CD8-positive, alpha-beta memory T cell (primary cell): ENCODE measurements at places on chromosomes 5 and 9. TPM values are rescaled to one million over a fixed set of nuclear protein-coding genes. Genes with fewer than 3 reads are reported as not detected.

- no peaks in the 10 kb centered on the region for H3K27me3 ChIP-seq
- H3K4me1 ChIP-seq: no peaks in the 10 kb centered on the region
- H3K36me3 ChIP-seq: no peaks in the 10 kb centered on the region
- no peak for DNase-seq
Measured at GRCh38 chr5:2703041-2703440, 48.4 kb downstream of the IRX2 start.

- DNase-seq: no peak
- H3K4me1 ChIP-seq: no peaks in the 10 kb centered on the region
- no peak overlapping the region for H3K27ac ChIP-seq
Measured at GRCh38 chr5:150126199-150126920, 29.3 kb downstream of the PDGFRB start.

- no peak for DNase-seq
- H3K27ac ChIP-seq: no peak overlapping the region
- no peaks in the 10 kb centered on the region for H3K27me3 ChIP-seq
- no peaks in the 10 kb centered on the region for H3K36me3 ChIP-seq
- no peak overlapping the region for H3K4me3 ChIP-seq
Measured at GRCh38 chr5:60529001-60529400, 171.0 kb downstream of the DEPDC1B start.

- H3K4me1 ChIP-seq: no peaks in the 10 kb centered on the region
- no peaks in the 10 kb centered on the region for H3K36me3 ChIP-seq
- no peak overlapping the region for H3K4me3 ChIP-seq
- no peak for DNase-seq
Measured at GRCh38 chr9:135644631-135645218, 5.4 kb upstream of the GLT6D1 start.

- no peaks in the 10 kb centered on the region for H3K36me3 ChIP-seq
- H3K4me1 ChIP-seq: no peaks in the 10 kb centered on the region
- H3K27me3 ChIP-seq: no peaks in the 10 kb centered on the region
- DNase-seq: no peak
- H3K4me3 ChIP-seq: no peak overlapping the region
Measured at GRCh38 chr5:142202282-142202681, 93.7 kb downstream of the NDFIP1 start.

DNA sequence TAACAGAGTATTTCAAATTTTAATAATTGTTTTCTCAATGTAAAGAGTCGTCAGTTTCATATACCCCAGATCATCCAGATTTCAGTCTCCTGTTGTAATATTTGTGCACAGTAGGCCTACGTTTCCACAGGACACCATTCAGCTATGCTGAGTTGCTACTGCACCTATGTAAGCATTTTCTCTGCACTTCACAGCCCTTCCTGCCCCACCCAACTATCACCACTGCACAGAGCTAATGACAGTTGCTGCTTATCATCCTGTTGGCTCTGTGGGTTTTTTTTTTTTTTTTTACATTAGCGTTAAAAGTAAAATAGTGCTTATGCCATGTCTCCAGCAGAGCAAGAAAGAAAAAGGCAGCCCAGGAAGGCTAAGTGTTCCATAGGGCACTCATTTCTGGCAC lies 5.9 kb upstream of the PRKACG start:
- no peaks in the 10 kb centered on the region for H3K27me3 ChIP-seq
- H3K27ac ChIP-seq: peak overlapping the region; percentile 51
- DNase-seq: peak; percentile 58
- H3K4me1 ChIP-seq: peaks cover 22% of the 10 kb centered on the region
- H3K36me3 ChIP-seq: no peaks in the 10 kb centered on the region

DNA sequence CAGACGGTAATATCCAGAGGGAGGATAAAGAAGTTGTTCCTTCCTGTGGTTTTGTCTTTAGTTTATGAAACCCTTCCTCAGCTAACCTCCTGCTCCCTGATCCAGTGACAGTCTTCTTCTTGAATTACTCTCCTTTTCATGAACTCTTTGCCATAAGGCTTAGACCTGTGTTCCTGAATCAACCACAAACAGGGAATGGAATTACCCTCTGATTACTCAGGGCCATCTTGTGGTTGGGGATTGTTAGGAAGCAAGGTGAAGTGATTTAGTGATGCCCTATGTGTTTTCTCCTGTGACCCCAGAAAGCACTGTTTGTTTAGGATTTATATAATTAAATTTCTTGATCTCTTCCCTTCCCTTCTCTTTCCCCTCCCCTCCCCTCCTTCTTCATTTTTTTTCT lies 409.1 kb downstream of the TAF11L14 start:
- H3K36me3 ChIP-seq: no peaks in the 10 kb centered on the region
- H3K27me3 ChIP-seq: no peaks in the 10 kb centered on the region
- DNase-seq: no peak

DNA sequence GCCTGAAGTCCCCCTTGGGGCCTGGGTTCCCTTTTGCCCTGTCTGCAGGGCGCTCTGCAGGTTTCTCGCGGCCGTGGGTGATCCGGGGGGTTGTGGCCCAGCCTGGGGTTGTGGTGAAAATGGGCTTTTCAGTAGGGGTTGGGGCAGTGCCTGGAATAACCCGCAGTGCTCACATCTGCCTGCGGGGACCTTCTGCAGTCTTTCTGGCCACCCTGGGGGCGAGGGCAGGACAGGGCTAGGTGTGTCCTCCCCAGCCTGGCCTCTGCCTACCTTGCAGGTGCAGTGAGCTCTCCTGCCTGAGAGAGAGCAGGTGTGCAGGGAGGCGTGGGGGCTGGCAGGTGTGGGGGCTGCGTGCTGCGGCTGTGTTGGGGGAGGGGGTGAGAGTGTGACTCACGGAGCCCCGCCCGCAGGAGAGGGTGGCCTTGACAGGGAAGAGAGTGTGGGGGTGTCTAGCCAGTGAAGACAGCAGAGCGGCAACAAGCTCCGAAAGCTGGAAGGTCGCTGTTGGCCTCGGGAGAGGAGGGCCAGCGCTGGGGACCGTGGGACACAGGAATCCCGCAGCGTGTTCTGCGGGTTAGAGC lies 131.4 kb downstream of the MRPL36 start:
- no peak overlapping the region for H3K4me3 ChIP-seq
- H3K27me3 ChIP-seq: peaks cover 32% of the 10 kb centered on the region
- no peaks in the 10 kb centered on the region for H3K36me3 ChIP-seq
- DNase-seq: no peak

DNA sequence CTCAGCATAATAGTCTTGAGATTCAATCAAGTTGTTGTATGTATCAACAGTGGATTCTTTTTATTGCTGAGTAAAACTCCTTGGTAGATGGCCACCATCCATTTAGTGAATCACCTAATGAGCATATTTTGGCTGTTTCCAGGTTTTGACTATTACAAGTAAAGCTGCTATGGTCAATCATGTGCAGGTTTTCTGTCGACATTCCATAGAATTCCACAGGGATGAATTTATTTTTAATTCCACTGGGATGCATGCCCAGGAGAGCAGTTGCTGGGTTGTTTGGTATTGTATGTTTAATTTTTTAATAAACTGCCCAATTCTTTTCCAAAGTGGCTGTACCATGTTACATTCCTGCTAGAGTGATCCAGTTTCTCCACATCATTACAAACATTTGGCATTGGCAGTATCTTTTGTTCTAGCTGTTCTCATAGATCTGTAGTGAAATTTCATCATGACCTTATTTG lies 10.5 kb upstream of the S1PR3 start:
- no peaks in the 10 kb centered on the region for H3K27me3 ChIP-seq
- DNase-seq: no peak
- H3K27ac ChIP-seq: no peak overlapping the region
- H3K4me3 ChIP-seq: no peak overlapping the region
- no peaks in the 10 kb centered on the region for H3K36me3 ChIP-seq

DNA sequence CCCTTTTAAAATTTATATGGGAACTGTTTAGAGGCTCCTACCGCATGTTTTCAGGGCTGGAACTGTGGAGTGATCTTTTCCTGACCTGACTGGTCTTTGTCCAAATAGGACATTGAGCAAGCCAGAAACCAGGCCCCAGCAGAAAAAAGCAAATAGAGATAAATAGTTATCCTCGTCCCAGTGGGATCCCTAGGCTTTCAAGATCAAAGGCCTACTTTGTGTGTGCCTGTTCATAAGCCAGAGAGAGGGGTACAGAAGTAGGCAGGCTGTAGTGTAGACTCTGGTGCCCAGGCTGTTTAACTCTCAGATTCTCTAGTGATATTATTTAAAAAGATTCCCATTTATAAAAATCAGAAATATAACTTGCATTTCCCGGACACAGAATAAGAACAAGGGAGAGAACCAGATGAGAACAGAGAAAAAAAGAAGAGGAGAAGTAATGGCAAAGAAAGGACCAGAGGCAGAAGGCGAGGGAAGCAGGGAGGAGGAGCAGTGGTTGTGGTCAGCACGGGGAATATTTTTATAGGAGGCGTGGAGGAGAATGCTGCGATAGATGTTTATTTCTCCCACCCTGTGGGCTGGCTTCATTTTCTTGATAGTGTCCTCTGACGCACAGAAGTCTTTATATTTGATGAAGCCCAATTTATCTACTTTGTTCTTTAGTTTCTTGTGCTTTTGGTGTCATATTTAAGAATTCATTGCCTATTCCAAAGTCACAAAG lies 101.2 kb downstream of the AOPEP start:
- DNase-seq: no peak
- H3K36me3 ChIP-seq: no peaks in the 10 kb centered on the region
- H3K4me3 ChIP-seq: no peak overlapping the region
- H3K27me3 ChIP-seq: no peaks in the 10 kb centered on the region
- no peak overlapping the region for H3K27ac ChIP-seq
- H3K4me1 ChIP-seq: no peaks in the 10 kb centered on the region

- no peaks in the 10 kb centered on the region for H3K4me1 ChIP-seq
- no peaks in the 10 kb centered on the region for H3K27me3 ChIP-seq
- no peak overlapping the region for H3K4me3 ChIP-seq
Measured at GRCh38 chr5:139733010-139733688, 62.5 kb upstream of the PSD2 start.

Gene SLC45A2
- not detected for total RNA-seq

Gene DIPK1B
- total RNA-seq: not detected

Gene EIF4E1B
- not detected for total RNA-seq

Gene NUTM2G
- not detected for total RNA-seq

Gene LCP2
- 224 TPM for total RNA-seq

Gene TMEM215
- total RNA-seq: not detected

Gene RGS7BP
- not detected for total RNA-seq
